Hippocampal formation (tissue), 2 donors: ENCODE measurements at places on chromosomes 4 and X.

GRCh38 chr4:26192899-26193869 lies 127.6 kb upstream of the RBPJ start:
- DNase-seq, result no peak

- no peak for DNase-seq
These were observed 110.2 kb upstream of the WDR1 start for GRCh38 chr4:10226756-10227155.

DNA sequence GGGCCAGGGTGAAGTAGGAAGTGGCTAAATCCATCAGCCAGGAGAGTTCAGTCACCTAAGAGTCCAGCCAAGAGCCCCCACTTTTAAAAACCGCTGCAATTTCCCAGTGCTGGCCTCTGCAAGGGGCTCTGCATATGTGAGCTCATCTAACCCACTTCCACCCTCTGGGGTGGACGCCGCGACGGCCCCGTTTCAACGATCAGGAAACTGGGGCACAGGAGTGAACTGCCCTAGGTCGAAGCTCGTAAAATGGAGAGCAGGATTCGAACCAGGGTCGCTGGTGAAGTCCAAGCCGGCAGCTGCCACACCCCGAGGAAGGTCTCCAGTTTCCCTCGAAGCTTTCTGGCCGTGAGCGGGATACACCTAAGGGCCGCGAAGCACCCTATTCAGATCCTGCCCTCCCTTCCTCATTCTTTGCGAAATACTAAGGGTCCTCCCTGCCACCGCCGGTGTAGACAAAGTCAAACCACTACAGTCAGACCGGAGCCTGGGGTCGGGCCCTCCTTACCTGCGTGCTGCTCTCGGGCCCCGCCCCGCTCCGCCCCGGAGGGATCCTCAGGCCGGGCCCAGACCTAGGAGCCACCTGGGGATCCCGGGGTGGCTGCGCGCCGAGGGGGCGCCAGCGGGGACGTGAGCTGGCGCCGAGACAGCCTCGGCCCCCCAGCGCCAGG lies 446 bp downstream of the EVC2 start:
- DNase-seq, result no peak

DNA sequence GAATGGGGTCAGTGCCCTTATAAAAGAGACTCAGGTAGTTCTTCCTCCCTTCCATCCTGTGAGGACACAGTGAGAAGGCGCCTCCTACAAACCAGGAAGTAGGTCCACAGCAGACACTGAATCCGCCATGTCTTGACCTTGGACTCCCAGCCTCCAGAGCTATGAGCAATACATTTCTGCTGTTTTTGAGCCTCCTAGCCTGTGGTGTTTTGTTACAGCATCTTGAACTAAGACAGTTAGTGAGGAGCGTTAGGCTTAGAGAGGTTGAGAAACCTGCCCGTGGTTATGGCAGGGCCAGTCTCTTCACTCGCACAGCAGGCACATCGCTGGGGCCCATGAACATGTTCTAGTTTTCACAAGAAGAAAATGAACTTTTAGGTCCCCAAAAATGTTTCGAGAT lies 19.7 kb downstream of the SHROOM2 start:
- DNase-seq, result no peak

- DNase-seq, result no peak
These were observed 85.0 kb upstream of the TENT5D start for GRCh38 chrX:80335062-80335830.
